Stimulated activated CD4-positive, alpha-beta T cell treated with anti-CD3 and anti-CD28 coated beads, Interleukin-2, amount 100 ng/mL, for 48 hours (primary cell): ENCODE measurements at places on chromosomes 5 and 9.

GRCh38 chr9:91120200-91120599 lies 241.5 kb downstream of the AUH start:
- DNase-seq: no peak

- no peak for DNase-seq
These were observed 40.8 kb upstream of the GLRX start for GRCh38 chr5:95863383-95863757.

DNA sequence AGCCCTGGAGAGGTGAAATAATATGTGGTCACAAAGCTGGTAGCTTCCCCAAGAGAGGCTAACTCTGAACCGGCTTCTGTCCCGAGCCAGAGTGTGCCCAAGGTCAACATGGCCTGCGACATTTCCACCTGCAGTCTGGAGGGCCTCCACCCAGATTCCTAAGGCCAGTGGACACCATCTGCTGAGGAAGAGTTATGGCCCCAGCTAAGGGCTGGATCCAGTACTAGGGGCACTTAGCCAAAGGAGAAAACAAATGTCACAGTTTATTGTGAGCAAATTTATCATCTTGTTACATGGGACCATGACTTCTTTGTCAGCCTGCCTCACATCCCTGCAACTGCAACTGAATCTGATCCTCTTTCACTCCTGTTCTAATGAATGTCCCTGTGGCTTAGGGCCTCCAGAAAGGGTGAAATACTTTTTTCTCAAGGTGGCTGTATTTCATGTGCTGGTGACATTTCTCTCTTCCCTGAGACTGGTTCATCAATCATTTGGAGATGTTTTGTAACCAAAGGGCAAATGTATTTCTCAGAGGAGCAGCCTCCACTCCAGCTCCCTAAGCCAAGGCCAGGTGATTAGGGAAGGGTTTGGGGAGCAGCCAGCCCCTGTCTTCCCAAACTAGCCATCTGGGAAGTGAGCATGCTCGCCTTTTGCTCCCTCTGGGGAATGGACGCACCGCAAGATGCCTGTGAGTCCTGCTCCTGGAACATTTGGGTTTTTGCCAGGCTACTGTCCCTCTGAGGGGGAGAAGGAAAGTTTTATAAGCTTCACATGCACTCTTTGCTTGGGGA lies 148.3 kb downstream of the CMYA5 start:
- no peak for DNase-seq

GRCh38 chr5:59042201-59043055 lies 459.6 kb downstream of the RAB3C start:
- peak; percentile 24 for DNase-seq

GRCh38 chr5:147177125-147177840 lies 57.5 kb upstream of the STK32A start:
- no peak for DNase-seq

- DNase-seq: no peak
These were observed 302.4 kb downstream of the CHSY3 start for GRCh38 chr5:130206686-130207085.

DNA sequence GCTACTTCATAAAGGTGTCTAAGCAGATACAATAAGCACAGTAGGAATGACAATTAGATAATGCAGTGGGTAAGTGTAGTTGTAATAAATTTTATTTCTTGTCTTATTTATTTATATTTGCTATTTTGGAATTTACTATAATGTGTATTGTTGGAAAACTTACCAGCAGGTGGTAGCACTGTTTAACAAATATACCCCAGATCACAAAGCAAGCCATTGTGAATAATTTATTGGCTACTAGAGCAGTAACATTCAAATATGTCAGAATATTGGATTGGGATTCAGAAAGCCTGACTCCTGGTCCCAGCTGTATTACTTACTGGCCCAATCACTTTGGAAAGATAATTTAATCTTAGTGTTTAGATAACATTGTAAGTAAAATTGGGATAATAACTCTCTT lies 78.0 kb downstream of the ISOC1 start:
- no peak for DNase-seq

DNA sequence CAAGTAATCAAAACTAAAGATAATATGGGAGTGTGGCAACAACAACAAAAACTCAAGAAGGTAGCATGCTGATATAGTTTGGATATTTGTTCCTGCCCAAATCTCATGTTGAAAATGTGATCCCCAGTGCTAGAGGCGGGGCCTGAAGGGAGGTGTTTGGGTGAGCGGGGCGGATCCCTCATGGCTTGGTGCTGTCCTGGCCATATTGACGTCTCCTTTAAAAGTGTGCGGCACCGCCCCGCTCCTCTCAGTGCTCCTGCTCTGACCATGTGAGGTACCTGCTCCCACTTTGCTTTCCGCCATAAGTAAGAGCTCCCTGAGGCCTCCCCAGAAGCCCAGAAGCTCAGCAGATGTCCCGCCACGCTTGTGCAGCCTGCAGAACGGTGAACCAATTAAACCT lies 25.6 kb downstream of the MED27 start:
- DNase-seq: no peak

- no peak for DNase-seq
These were observed 5.3 kb downstream of the KLF4 start for GRCh38 chr9:107484117-107484723.

GRCh38 chr9:137054932-137055384 lies 1.1 kb upstream of the ENTPD2 start:
- DNase-seq: no peak

DNA sequence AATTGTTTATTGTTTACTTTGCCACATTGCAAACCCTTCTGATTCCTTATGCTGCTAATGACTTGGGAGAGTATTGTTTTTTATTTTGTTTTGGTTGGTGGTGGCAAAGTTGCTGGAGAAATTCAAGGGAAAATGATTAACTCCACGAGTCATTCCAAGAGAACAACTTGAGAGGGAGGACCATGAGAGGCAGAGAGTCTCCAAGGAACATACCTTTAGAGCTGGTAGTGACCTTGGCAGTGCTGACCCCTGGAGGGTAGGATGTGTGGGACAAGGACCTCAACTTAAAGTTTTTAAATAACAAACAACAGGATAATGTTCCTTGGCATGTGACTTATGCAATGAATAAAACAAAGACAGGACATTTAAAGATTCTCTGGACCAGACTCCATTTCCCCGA lies 139.7 kb downstream of the LRRC70 start:
- no peak for DNase-seq

- no peak for DNase-seq
These were observed 250.9 kb downstream of the ADGRV1 start for GRCh38 chr5:90809311-90810056.

DNA sequence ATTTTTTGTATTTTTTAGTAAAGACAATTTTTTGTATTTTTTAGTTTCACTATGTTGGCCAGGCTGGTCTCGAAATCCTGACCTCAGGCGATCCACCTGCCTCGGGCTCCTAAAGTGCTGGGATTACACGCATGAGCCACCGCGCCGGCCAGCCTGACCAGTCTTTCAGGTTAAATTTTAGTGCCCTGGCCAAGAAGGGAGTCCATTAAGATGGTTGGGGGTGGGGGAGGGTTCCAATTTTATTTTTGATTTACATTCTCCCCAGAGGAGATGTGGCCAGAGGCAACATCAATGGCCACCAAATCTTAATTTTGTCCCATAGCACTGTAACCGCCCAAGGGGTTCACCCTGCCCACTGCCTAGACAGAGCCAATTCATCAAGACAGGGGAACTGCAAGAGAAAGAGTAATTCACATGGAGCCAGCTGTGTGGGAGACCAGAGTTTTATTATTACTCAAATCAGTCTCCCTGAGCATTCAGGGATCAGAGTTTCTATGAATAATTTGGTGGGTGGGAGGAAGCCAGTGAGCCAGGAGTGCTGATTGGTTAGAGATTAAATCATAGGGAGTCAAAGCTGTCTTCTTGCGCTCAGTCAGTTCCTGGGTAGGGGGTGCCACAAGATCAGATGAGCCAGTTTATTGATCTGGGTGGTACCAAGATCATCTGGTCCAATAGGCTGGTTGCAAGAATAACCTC lies 24.7 kb downstream of the TBCA start:
- no peak for DNase-seq

- no peak for DNase-seq
These were observed 84.2 kb downstream of the ARL15 start for GRCh38 chr5:54226215-54226614.

DNA sequence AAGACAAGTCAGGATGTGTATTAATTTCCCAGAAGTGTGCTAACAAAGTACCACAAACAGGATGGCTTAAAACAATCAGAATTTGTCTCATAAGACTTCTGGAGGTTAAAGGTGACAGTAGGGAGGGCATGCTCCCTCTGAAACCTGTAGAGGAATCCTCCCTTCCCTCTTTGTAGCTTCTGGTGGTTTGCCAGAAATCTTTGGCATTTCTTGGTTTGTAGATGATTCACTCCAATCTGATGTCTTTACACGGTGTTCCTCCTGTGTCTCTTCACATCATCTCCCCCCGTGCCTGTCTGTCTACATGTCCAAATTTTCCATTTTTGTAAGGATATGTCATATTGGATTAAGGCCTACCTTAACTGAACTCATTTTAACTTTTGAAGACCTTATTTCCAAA lies 471.5 kb downstream of the ZNF608 start:
- no peak for DNase-seq

- DNase-seq: no peak
These were observed 223.5 kb downstream of the ARRDC3 start for GRCh38 chr5:91159647-91160046.

DNA sequence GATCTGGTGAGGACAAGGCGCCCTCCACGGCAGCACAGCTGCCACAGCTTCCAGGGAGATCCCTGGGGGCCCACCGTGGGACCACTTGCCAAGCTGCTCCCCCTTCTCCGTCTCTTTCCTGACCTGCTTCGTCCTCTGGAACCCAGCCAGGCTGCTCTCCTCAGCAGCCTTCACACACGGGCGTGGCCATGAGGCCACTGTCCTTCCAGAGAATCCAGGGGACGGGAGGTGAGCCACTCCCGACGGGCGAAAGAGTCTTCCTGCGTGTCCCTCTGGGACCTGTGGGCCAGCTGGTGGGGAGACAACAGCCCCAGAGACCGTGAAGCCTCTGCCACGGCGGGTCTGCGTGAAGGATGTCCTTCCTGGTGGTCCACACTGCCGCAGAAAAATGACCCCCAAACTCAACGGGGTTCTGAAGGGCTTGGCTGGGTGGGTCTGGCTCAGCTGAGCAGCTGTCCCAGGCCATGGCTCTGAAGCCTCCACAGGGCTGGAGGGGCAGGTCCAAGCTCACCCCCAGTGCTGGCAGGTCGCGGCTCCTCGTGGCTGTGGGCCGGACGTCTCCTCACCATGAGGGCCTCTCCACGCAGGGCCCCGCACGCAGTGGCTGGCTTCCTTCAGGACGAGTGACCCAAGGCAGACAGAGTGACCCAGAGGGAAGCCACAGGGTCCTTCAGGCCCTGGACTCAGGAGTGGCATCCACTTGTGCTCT lies 47.4 kb upstream of the NKD2 start:
- DNase-seq: no peak

- no peak for DNase-seq
These were observed 92.8 kb upstream of the VCAN start for GRCh38 chr5:83378624-83379289.

GRCh38 chr5:43367909-43368669 lies 44.1 kb downstream of the CCL28 start:
- no peak for DNase-seq

- no peak for DNase-seq
These were observed 112.3 kb downstream of the VCAN start for GRCh38 chr5:83583859-83584258.

GRCh38 chr5:136374003-136374402 lies 8.7 kb upstream of the TRPC7 start:
- DNase-seq: no peak

GRCh38 chr9:110383491-110383890 lies 45.8 kb upstream of the TXNDC8 start:
- no peak for DNase-seq

DNA sequence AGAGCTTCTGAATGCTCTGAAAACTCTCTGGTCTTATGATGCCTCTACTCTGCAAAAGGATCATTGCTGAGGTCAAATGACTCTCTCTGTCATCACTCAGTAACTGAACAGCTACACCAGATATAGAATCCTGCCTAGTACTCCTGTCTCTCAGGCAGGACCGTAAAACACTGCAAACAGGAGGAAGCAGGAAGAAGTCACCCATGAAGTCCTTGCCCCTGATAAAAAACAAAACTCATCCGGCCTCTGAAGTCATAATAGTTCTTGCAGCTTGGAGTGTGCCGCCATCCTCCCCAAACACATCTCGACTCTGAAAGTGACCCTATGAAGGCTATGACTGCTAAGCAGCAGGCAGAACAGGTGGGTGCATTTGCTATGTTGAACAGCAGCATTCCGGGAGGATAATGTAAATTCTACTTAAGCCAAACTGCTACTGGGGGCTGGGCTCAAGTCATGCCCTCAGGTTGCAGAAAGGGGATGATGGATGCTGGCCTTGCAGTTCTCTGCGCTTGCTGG lies 81.9 kb upstream of the FAM169A start:
- no peak for DNase-seq

DNA sequence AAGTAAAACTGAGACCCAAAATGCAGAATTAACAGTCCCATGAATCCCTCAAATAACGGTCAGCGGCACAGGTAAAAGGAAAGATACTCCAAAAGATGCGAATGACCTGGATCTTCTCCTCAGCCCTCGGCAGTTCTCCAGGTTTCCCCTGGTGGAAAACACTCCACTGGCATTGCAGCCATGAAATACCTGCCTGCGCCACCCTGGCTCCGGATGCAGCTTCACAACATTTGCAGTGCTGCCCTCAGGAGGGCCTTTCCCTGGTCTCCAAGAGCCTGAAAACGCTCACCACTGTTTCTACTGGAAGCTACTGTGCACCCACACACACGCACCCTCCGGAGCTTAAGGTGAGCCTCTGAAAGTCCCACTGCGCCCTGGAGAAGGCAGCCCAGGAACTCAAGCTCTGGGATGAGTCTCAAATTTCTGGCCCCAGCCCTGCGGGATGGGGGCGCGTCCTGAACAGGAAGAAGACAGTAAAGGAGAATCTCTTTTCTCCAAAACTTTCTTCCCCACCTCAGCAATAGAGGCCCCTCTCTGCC lies 612 bp downstream of the UGT3A2 start:
- DNase-seq: no peak

- DNase-seq: no peak
These were observed 323.8 kb downstream of the CDK5RAP2 start for GRCh38 chr9:120256146-120256545.

- DNase-seq: no peak
These were observed 135.6 kb downstream of the ZNF354C start for GRCh38 chr5:179195561-179196404.

DNA sequence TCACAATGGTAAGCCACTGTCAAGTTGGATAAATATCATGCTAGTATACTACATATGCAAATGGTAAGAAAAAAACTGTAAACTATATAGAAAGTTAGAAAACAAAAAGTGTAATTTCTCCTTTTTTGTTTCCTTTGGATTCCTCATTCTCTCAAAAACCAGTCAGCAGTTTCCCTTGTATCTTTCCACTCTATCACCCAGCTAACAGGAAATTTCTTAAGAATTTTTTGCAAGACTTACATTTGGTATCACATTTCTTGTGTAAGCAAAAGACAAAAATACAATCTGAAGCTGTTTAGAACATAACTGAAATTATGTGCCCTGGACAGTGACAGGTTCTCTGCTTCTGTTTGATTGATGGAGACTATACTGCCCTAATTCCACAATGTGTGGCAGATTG lies 25.2 kb upstream of the MSH3 start:
- DNase-seq: no peak

DNA sequence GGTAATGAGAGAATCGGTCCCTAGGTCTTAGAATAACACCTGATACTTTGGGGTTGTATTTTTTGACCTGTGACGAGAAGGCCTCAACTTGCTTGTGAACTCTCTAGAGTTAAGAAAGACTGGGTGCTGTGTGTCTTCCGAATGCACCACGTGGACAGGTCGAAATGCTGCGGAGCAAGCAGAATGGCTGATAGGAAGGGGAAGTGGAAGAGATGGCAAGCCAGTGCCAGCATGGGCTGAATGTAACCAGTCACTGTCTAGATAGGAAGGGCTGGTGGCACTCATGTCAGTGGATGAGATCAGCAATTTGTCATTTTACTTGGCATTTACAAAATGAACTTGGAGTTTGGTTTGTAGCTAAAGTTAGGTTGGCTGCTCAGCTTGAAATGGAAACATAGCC lies 5.6 kb downstream of the OTULINL start:
- no peak for DNase-seq
